ENCODE measurements at places on chromosomes 5 and 9.

GRCh38 chr5:144313147-144313726, 142.6 kb downstream of the KCTD16 start:
- no peaks in the 10 kb centered on the region for H3K36me3 ChIP-seq
- H3K27ac ChIP-seq = no peak overlapping the region
- no peak overlapping the region for H3K4me3 ChIP-seq

DNA sequence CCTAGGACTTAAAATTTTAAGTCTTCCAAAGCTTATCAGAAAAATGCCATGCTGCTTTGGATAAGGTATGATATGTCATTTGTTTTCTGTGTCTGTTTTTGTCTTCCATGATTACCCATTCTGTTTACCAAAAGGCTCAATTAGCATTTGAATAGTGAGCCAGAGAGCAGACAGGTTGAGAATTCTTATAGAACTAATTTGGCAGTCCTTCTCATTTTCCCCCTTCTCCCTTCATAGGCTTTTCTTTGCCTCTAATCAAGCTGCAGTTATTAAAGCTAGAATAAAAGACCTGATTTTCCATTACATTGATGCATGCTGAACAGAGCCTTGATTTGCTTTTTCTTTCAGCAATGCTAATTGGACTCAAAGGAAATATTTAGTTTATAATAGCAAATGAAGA, 993.0 kb downstream of the MAT2B start:
- H3K36me3 ChIP-seq = no peaks in the 10 kb centered on the region
- no peaks in the 10 kb centered on the region for H3K27me3 ChIP-seq
- H3K4me3 ChIP-seq = no peak overlapping the region

DNA sequence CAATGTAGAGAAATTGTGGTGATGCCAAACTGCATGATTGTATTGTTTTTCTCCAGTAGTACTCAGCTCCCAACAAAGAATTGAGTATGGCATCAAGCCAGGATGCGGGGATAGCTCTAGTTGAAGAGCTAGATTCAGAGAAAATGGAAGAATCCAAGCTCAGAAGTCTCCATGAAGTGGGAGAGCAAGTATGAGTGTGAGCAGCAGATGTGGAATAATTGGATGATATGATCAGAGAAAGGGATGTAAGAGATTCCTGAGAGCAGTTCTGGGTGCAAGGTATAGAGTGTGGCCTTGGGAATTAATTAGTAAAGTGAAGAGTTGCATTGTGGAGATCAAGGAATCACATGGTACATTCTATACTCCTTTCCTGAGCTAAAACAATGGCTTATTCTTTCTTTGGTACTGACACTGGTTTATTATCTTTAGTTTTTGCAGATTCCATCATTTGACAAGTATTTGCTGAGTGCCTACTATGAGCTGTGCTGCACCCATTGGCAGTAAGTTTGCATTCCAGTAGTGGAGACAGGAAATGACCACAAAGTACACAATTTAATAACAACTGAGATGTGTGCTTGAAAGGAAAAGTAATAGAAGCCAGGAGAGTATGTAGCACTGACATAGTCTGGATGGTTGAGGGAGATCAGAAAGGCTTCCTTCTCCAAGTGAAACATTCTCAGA, 177.1 kb downstream of the CPLANE1 start:
- no peaks in the 10 kb centered on the region for H3K27me3 ChIP-seq
- H3K4me3 ChIP-seq = no peak overlapping the region
- no peaks in the 10 kb centered on the region for H3K36me3 ChIP-seq

DNA sequence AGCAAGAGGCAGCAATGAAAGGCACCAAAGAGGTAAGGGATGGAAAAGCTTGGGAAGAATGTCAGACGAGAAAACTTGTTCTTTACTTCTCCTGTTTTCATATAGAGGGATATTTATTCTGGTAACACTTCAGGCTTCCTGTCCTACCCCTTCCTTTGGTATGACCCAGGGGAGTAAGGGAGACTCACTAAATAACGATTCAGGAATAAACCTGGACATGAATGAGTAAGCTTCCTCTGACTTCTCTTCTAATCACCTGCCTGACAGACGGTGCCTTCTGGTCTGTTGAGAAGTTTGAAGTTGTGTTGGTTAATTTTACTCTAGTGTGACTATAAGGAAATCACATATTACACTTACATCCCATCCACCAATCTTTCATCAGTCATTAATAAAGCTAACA, 461.2 kb downstream of the CDH12 start:
- no peak overlapping the region for H3K27ac ChIP-seq
- no peaks in the 10 kb centered on the region for H3K4me1 ChIP-seq
- H3K4me3 ChIP-seq = no peak overlapping the region

GRCh38 chr5:28864006-28864405, 1825.6 kb upstream of the CDH9 start:
- no peaks in the 10 kb centered on the region for H3K4me1 ChIP-seq
- H3K36me3 ChIP-seq = no peaks in the 10 kb centered on the region
- DNase-seq = no peak
